Stimulated activated memory B cell treated with anti-CD40 and anti-IgM and Interleukin-4, amounts not matched to agents 10 μg/mL and 1 μg/mL and 100 μg/mL, for 72 hours (primary cell): ENCODE measurements at places on chromosomes 12 and 14.
A peak's percentile ranks its signal among the peaks of the same experiment; 100 is the strongest.

GRCh38 chr12:14613718-14614117 is 46.0 kb upstream of the PLBD1 start:
- peak; percentile 99 for ATAC-seq

- no peak for ATAC-seq
These were observed 759.2 kb upstream of the LRFN5 start for GRCh38 chr14:40847480-40847879.

DNA sequence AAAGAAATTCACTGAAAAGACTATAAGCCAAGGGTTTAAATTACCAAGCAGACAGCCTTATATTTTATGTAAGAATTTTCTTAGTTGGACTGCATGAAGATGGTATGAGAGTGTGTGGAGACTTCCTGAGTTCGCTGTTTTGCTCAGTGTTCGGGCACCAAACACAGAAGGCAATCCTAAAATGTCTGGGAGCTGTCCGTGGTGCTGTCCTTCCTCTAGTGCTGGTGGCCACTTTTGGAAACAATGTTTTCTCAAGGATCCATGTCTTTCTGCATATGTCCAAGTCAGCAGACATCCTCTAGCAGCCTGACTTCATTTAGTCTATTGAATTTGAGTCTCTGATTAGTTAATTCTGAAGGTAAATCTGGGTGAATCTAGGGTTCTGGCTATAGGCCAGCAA is 135.8 kb downstream of the SLC8A3 start:
- no peak for ATAC-seq

DNA sequence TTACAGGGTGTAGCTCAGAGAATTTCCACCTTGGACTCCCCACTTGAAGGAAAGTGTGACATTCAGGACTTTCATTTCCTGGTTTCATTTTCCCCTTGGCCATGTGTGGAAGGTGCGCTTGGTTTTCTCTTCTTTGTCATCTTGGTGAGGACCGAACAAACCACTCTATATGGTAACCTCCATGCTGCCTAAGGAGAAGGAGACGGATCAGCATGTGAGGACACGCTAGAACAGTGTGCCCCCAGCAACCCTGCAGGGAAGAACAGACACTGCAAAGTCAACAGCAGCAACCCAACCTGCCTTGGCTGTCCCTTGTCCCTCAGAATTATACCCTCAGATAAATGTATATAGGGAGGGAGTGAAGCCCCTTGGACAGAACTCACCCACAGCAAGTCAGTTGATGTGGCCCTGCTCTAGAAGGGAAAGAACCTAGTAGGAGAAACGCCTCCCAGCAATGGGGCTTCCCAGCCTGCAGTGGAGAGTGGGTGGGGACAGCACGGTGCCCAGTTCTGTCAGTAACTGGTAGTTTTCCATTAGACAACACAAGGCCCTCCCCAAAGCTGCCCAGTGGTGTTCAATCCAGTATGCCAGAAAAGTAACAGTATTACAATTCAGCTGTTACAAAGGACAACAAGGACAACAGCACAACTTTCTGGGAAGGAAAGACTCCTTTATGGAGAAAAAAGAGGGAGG is 18.9 kb upstream of the COCH start:
- peak; percentile 84 for ATAC-seq

DNA sequence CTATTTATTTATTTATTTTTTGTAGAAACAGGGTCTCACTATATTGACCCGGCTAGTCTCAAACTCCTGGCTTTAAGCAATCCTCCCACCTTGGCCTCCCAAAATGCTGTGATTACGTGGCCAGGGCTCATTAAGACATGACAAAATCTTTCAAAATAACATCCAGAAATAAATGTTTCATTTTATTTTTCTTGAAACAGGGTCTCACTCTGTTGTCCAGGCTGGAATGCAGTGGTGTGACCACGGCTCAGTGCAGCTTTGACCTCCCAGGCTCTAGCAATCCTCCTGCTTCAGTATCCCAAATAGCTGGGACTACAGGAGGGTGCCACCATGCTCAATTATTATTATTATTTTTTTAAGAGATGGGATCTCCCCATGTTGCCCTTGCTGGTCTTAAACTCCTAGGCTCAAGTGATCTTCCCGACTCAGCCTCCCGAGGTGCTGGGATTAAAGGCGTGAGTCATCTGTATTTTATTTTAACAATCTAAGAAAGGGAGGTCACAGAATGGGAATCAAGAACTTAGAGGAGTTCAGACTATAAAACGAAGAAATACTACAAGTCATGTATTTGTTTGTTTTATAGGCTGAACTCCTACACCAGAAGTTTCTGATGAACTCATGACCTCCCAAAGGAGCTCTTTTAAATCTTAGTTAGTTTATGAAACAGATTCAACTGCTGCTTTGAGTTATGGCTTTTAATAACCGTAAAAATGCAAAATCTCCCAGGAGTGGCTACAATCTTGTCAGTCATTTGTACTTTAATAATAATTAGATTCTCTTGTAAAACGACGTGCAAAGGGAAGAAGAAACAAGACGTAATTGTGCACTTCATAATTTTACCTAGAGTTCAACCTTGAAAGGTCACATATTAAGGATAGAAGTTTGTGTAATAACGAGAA is 2.1 kb upstream of the TMEM263 start:
- no peak for ATAC-seq

DNA sequence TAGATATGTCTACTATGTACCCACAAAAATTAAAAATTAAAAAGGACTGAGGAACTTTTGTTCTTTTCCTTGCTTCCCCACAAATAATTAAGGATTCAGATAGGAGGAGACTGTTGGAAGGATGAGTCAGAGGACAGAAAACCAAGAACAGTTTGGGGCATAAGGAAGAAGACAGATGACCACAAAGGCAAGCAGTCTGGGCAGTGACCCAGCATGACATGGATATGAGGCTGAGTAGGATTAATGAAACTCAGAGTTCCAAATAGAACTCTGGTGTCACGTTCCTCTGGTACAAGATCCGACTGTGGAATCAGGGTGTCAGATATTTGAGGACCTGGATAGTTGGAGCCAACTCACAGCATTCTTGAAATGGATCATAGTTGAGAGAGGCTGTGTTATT is 89.3 kb upstream of the SLC38A4 start:
- ATAC-seq = no peak

DNA sequence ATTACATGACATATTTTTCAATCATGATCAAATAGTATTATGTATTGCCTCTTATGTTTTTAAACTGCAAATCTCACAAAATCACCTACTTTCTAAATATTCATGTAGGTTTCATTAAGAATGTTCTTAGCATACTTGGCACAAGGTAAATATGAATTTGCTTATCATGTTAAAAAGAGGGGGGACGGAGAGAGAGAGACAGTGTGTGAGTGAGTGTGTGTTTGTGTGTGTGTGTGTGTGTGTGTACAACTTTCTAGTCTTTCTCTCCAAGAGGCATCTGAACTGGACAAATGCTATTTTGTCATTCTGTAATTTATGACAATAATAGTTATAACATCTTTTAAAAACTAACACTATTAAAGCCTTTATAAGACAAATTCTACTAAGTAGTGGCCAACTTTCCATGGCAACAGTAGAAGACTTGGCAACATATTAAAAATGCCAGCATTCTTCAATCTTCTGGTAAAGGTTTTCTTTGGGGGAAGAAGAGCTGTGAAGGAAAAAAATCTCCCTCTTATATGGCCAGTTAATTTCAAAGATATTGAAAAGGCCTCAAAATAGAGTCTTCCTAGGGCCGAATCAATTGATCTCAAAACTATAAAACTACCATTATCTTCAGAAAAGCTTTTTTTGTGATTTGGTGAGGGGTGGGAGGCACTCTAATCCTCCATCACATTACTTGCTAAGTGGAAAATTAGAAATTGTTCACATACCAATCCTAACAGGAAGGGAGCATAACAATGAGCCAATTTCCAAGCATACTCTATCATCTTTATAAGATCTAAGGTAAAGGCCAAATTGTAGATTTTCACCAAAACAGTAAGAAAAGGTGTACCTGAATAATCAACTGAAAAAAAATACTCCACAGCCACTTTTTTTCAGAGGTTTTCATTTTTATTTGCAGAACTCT is 28.2 kb downstream of the CDK17 start:
- no peak for ATAC-seq

DNA sequence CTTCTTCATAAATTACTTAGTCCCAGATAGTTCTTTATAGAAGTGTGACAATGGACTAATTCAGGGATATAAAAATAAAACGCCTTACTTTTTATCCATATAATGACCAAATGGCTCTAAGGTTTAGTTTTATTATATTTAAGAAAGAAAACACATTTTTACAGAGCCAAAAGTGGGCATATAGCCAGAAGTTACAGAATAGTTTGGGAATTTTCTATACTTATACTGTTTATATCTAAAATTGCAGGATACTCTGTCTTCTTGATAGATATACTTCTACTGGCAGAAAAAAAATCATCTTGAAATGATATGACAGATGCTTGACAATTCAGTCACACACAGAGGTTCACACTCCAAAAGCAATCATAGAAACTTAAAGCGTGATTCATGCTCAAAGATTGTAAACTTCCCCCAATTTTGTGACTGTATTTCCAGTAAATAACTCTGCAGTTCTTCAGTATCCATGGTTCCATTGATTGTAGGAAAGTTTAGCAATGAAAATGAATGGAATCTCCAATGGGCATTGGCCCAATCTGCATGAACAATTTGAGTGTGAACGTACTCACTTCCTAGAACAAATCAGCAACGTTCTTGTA is 307.8 kb downstream of the NOVA1 start:
- ATAC-seq = no peak

GRCh38 chr14:94623856-94624499 is 11.8 kb downstream of the SERPINA3 start:
- no peak for ATAC-seq

DNA sequence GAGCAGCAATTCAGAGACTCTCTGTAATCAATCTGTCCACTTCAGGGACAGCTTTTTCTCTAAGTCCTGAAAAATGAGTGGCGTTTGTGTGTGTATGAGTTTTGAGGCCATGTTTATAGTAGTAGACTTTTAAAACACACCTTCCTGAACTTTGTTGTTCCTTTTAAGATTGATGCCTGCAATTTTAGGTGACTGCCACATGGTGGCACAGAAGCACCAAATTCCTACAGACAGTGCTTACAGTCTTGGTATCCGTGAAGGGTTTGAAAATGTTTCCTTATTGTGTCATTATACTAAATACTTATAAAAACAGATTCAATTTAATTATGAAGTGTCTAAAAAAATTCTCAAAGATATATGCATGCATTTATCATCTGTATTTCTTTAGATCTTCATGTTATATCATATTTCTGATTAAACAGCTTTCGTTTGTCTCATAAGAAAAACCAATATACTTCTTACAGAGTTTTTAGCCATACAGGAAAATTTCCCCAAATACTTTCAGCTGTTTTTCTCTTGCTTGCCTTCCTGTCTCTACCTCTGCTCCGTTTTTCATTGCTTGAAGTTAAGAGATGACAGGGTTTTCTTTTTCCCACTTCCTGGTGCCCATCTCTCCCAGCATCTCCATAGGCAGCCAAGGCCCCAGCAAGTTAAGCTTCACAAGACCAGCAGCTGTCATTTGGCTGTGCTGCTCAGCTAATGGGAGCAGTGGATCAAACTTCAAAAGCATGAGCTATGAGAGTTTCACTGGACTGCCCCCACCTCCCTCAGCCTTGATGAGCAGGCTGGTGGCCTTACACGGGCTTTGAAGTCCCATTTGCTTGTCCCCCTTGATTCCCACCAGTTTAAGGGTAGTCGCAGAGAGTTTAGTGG is 259.6 kb downstream of the AKAP6 start:
- ATAC-seq = no peak

DNA sequence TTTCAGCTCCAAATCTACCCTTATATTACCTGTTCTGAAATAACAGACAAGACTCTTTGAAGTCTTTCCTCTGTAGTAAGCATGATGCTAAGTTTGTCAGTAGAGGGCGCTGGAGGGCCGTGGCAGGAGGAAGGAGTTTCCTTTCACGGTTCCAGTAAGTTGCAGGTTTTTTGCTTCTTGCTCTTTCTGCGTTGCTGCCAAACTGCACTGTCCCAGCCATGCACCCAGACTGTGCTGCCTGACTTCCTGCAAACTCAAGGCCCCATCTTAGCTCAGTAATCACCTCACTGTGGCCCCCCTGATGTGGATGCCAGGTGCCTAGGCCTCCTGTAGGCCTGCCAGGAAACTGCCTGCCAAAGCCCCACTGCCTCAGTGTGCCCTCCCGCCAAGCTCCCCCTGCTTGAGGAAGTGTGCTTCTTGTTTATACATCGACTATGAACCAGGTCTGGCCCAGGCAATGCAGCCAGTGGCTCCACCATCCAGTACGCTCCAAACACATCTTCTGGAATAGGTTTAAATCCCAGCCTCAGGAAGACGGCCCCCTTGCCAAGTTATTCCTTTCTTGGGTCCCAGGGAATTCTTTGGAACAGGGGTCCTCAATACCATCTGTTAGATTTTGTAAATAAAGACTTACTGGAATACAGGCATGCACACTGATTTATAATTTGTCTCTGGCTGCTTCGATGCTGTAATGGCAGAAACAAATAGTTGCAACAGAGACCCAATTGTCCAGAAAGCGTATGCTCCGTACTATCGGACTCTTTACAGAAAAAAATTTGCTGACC is 193.7 kb upstream of the LRIG3 start:
- peak; percentile 48 for ATAC-seq

GRCh38 chr14:37019488-37019887 is 152.9 kb downstream of the SLC25A21 start:
- no peak for ATAC-seq

DNA sequence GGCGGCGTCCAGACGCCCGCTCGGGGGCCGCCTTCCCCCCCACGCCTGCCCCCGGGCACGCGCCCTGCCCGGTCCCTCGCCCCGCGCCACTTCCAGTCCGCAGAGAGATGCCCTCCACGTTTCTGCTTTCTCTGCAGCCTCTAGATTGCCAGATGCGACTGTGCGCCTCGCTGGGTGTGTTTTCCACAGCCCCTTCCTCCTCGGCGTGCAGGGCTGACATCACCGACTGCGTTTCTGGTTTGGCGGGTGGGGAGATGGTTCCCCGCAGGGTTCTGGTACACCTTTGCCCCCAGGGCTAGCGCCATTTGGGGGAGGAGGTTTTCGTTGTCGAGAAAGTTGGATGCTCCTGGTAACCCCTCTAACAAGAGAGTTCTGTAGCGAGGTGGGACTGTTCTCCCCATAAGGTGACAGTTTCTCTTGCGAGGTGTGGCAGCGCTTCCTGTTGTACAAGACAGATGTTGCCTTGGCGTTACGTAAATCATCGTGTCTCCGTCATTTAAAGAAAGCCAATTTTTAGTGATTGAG is 1.5 kb downstream of the CALM1 start:
- peak; percentile 47 for ATAC-seq

- no peak for ATAC-seq
These were observed 504.5 kb downstream of the PCNX1 start for GRCh38 chr14:71411738-71412137.

- no peak for ATAC-seq
These were observed 17.8 kb downstream of the SINHCAF start for GRCh38 chr12:31308116-31308515.

DNA sequence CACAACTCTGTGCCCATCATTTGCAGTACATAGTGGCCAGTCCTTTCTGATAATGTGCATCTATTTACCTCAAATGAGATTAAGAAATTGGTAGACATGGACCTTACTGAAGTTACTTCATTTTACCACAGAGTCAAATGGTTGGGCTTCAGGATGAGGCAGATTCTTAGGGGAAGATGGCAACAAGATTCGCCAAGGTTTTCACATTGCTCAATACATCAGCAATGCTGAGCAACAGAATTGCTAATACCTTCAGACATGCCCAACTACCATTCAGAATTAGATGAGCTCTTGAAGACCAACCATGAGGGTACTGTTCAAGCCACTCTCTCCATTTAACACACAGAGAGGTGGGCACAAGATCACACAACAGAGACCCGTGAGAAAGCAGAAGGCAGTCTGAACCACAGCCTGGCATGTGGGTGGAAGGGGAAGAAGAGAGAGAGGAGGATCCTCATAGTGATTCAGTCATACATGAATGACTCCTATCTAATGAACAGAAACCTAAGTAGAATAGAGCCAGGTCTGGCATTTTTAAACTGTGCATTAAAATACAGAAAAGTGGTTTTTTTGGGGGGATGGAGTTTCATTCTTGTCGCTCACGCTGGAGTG is 28.5 kb downstream of the CPM start:
- ATAC-seq = peak; percentile 93
